ENCODE measurements at places on chromosomes 5 and 9.

DNA sequence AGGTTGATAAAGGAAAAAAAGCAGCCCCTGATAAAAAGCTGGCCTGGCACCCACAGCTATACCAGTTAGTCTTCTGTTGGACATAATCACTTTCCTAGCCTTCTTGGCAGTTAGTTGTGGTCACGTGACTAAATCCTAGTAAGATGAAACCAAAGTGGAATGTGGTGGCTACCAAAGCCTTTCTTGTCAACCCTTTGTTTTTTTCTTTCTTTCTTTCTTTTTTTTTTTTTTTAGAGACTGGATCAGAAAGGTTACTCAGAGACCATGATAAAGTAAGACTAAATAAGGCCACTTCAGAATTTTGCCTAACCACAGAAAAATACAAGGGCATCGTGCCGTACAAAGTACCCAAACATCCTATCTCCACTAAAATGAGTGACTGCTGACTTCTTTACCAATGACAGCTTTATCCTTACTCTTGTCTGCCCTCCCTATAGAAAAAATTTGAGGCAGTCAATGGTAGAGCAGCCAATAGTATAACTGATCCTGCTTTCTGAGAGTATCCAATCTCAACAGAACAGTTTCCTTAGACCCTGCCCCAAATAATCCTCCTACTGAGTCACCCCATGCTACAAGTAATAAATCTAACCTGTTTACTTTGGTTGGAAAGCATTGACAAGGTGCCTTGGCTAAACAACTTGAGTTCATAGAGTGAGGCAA, 14.2 kb upstream of the KIF27 start:
- DNase-seq = peak; percentile 64

- DNase-seq = peak; percentile 74
Observed at GRCh38 chr9:86405926-86406325, 51.7 kb upstream of the TUT7 start.

- no peak for DNase-seq
Observed at GRCh38 chr5:151719228-151720000, 32.7 kb upstream of the SPARC start.

- peak; percentile 56 for DNase-seq
Observed at GRCh38 chr5:167578977-167579692, 712.3 kb upstream of the WWC1 start.

GRCh38 chr5:18675041-18675440, 1040.8 kb downstream of the TAF11L14 start:
- no peak for DNase-seq

DNA sequence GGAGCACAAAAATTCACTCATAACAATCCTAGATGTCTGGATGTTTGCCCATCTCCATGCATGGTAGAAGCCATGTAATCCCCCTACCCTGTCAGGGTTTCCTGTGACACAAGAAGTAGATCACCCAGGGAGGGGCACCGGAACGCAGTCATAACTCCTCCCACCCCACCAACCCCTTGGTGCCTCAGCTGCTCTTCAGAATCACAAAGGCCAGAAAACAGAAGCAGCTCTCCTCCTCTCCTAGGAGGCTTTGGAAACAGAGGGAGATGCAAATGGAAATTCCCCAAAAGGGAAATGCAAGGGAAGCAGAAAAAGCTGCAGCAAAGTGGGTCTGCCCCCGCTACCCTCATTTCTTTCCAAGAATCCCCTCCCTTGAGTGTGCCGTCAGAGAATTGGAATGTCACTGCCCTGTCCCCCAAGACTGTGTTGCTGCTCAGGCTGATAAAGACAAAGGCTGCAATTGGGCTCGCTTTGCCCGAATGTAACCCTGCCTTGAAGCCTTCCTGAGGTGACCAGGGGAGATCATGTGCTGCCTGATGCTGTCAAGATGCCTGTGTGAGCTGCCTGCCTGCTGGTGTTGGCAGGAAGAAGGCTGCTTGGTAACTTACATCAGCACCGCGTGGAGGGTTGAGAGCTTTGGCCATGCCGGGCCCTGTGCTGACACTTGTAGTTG, 65.5 kb upstream of the ABCA1 start:
- peak; percentile 59 for DNase-seq

- DNase-seq = peak; percentile 77
Observed at GRCh38 chr5:98769210-98769958, 4.1 kb upstream of the RGMB start.

GRCh38 chr5:122129306-122129705, at the start of gene ZNF474:
Gene ZNF474, plus strand, starts transcription at chr5:122129546. Its CDS starts 22,445 bp downstream, at chr5:122151991.
- peak; percentile 81 for DNase-seq

DNA sequence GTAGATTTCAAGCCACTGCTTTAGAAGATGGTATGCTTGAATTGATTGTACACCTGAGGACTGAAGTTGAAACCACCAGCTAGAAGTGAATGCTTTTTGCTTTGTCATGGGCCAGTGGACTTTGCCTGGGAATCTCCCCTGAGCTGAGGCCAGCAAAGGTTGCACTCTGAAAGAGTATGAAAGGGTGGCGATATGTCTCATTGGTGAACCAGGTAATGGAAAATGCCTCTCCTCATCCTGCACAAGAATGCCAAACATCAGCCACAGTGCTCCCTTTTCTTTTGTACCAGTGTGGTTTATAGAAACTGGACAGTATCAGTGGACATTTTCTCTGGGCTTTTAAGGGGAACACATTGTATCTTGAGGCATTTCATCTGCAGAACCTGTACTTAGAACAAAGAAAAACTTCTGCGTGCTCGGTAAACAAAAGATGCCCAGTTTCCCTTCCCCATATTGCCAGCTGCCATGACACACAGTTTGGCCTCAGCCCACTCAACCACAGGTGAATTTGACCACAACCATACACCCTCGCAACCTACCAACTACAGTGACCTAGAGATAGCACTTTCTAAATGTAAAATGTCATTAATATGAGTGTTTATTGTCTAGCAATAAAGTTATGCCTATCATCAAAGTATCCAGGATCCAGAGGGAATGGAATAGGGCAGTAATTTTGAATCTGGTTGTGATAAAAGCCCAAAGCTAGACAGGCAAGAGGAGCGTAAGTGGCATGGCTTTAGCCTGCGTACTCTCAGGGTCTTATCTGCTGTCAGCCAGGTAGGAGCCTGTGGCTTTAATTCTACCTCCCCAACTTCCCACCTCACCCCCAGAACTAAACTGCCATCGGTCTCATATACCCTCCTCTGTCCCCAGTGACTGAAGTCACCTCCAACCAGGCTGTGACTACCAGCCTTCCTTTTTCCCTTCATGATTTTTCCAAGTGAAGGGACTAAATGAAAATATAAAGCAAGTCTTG, 79.5 kb upstream of the LHFPL2 start:
- DNase-seq = no peak

DNA sequence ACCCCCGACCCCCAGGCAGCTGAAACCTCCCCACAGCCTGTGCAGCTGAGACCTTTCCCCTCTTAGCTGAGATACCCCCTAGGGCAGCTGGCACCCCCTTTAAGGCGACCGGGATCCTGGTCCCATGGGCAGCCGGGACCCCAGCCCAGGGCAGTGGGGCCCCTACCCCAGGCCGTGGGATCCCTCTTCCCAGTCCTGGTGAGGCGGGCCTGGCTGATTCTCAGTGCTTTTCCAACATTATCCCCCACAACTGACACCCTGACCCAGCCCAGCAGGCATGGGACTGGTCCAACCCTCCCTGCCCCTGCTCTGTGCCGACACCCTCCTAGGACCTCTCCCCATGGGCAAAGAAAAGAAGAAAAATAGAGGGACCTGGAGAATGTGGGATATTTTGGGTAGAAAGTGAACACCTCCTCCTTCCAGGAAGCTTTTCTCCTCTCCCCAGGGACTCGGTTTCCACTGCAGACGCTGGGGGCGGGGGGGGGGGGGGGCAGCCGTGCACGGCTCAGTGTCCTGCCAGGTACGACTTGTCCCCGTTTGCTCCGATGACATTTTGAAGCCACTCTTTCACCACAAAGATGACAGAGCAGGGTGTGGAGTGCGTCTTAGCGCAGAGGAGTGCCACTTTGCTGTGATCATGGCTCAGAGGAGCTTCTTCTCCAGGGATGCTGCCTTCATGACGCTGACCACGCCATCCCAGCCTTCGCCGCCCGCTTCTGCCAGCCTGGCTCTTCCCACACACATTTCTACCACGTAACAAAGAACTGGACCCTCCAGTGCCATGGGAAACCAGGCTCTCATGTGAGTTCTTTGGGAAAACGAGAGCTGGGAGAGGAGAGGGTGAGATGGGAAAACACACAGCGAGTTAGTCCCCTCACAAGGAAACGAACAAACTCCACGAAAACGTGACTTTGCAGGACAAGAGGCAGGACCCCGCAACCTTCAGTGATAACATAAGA, 47.5 kb downstream of the MRPL36 start:
- DNase-seq = no peak

GRCh38 chr9:119986205-119986604, 593.8 kb downstream of the CDK5RAP2 start:
- no peak for DNase-seq

GRCh38 chr5:52776116-52776515, 11.6 kb upstream of the ITGA1 start:
- DNase-seq = no peak

DNA sequence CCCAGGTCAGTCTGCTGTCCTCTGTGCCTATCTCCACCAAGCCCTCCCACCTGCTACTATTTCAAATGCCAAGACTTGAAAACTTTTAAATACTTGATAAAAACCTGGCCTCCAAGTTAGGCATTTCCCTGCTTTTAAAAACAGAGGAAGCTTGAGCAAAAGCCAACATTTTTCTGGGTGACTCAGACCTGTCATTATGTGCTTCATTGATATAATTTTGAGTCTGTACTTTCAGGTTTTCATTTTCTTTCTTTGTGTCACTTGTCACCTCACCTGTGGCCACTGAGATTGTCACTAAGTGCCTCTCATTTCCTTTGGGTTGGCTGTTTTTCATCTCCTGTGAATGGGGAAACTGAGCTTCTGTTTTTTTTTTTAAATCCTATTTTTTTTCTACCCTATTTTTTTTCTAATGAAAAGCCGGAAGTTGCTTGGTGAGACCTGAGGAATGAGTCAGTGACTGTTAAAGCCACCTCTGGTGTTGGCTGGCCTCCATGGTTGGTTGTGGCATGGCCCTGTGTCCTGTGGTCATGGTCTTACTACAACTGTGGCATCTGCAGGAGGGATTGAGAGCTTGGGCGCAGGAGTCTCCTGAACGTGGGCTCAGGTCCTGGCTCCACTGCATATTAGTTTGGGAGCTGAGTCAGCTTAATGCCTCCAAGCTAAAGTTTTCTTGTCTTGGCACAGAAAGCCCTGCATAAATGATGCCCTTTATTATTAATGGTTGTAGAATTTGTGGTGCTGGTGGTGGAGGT, 56.7 kb downstream of the ARHGAP26 start:
- DNase-seq = peak; percentile 50

- DNase-seq = peak; percentile 48
Observed at GRCh38 chr9:78821126-78821822, 524.3 kb downstream of the PSAT1 start.

- DNase-seq = no peak
Observed at GRCh38 chr9:134191455-134192209, 27.3 kb upstream of the RNU6ATAC start.

GRCh38 chr9:28782630-28783029, 1209.3 kb upstream of the C9orf72 start:
- no peak for DNase-seq

- DNase-seq = no peak
Observed at GRCh38 chr9:5382479-5382878, 42.8 kb upstream of the RLN1 start.

DNA sequence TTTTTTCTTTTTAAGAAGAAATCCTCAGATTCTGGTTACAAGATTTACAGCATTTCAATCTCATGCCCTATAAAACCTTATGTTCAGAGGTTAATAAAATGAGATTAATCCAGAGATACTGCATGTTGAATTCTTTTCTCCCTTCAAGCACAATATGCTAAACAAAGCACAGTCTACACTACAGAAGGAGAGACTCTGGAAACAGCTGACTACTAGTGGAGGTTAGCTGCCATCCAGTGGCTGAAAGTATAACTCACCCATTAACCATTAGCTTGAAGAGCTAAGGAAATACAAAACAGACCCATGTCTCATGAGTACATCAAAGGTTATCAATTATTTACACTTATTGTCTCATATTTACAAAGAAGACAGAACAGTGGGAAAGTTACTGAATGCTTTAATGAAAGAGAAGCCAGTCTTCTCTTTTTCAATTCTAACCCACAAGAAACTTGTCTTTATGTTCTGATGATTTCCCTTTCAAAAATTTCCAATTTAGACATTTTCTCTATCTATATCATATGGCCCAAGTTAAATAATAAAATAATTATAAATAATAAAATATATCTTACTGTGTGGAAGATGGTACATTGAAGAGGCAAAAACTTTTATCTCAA, 12.7 kb upstream of the DNAH5 start:
- DNase-seq = peak; percentile 74

DNA sequence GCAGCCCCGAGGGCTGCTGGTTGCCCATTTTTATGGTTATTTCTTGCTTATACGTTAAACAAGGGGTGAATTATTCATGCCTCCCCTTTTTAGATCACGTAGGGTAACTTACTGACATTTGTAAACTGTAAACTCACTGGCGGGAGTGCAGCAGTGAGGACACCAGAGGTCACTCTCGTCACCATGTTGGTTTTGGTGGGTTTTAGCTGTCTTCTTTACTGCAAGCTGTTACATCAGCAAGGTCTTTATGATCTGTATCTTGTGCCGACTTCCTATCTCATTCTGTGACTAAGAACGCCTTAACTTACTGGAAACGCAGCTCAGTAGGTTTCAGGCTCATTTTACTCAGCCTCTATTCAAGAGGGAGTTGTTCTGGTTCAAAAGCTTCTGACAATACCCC, 155.0 kb upstream of the PRDM9 start:
- DNase-seq = no peak

GRCh38 chr5:40690267-40690666, 10.6 kb downstream of the PTGER4 start:
- DNase-seq = no peak

- DNase-seq = no peak
Observed at GRCh38 chr9:131053896-131054295, 42.4 kb upstream of the AIF1L start.

DNA sequence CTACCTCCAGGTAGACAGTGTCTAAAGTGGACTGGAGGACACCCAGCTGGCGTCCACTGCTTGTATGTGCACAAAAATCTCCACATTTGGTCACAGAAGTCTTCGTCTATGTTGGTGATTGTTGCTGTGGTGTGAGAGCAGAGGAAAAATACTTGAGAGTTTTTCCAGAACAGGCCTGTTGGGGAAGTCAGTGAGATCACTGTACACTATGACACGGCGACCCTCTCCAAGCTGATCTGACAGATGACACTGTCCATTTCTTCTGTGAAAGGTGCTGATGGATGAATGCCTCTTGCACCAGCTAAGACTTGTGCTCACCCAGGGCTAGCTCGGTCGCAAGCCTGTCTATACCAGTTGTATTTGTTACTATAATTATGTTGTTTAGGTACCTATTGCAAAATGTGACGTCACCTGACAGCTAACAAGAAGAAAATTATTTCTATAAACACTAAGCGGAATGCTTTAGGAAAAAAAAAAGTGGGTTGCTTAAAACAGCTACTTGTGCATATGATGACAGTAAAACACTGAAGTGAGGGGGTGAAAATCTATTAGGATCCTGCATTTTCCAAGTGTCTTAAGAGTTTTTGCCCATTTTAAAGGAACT, 142.3 kb downstream of the ROR2 start:
- DNase-seq = no peak

DNA sequence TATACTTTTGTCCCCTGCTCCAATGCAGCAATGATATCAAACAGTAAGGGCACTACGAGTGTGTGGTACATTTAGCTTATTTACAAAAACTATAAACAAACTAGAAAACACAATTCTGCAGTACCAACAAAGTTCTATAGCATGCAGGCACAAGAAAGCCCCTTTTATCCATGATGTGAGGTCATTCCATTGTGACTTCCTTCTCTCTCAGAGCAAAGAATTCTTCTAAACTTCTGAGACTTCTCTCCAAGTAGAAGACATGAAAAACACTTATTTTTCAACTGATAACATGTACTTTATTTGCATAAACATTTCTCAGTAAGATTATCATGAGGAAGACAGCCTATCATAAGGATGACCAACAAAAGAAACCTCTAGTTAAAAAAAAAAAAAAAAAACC, 569.8 kb downstream of the TLE1 start:
- DNase-seq = no peak

All from GM03348 (cell line).